H4 (cell line): ENCODE measurements at places on chromosomes 5 and 9. TPM values are rescaled to one million over a fixed set of nuclear protein-coding genes. Genes with fewer than 3 reads are reported as not detected.

DMRT3 gene
- not detected in 2 replicates for total RNA-seq

LHX3 gene
- not detected in 2 replicates for total RNA-seq

SARDH gene
- 0.06 and 0.49 TPM in 2 replicates for total RNA-seq

SPATA31D4 gene
- not detected in 2 replicates for total RNA-seq

CDH9 gene
- not detected in 2 replicates for total RNA-seq

FOXE1 gene
- not detected in 2 replicates for total RNA-seq

SMU1 gene
- 31.8 and 32.0 TPM in 2 replicates for total RNA-seq

PCDHB8 gene
- 12.4 and 12.7 TPM in 2 replicates for total RNA-seq

DNA sequence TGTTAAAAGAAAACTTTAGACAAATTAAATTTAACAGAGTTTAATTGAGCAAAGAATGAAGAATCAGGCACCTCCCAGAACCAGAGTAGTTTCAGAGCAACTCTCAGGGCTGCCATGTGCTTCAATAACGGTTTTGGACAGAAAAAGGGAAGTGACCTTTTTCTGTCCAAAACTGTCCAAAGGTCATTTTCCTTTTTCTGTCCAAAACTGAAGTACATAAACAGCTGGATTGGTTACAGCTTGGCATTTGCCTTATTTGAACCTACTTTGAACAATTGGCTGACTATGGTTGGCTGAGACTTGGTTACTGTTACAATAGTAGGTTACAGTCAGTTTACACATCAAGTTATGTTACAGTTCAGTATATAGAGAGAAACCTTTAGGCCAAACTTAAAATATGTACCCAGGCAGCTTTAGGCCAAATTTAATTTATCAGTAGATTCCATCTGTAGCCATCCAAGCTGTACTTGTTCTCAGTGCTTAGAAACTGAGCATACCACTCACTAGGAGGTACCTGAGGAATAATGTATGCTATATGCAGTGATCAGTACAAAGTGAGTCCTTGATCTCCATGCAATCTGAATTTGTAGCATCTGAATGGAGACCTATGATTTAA lies 44.0 kb downstream of the C9orf85 start:
- DNase-seq = no peak

DNA sequence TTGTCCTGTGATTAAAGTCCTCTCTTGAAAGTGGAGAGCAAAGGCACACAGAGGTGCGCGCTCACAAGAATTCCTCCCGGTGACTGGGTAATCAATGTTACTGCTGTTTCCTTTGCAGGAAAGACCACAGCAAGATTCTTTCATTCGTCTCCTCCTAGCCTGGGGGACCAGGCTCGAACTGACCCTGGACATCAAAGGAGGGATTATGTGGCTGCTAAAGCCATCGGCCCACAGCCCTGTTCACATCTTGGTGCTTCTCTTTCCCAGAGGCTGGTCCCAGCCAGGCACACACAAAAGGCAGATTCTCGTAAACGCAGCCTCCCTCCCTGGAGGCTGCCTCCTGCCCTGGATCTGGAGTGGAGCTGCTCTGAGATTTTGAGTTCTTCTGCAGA lies 230.9 kb downstream of the FANCC start:
- no peak for DNase-seq

- no peak for DNase-seq
Measured at GRCh38 chr5:131274326-131275063, 10.6 kb downstream of the CDC42SE2 start.

DNA sequence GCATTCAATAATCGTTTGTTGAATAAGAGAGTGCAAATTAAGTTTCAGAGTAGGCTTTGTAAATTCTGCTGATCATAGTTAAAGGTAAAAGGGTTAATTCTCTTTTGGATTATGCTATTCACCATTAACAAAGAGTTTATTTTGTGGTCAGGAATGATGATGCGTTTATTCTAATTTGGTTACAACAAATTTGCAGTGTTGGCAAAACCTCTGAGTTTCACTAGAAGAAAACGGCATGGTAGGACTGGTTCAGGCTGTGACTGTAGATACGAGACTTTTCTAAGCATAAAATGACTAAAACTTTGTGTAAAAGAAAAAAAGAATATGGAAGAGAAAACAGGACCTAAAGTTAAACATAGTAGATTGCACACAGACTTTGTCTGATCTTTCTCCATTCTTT lies 234.7 kb downstream of the TLR4 start:
- no peak for DNase-seq

GRCh38 chr5:138938526-138938925 lies 63.4 kb upstream of the LRRTM2 start:
- DNase-seq = no peak

- no peak for DNase-seq
Measured at GRCh38 chr5:178196986-178197385, 7.3 kb upstream of the HNRNPAB start.

GRCh38 chr5:133478199-133478985 lies 133.9 kb downstream of the FSTL4 start:
- DNase-seq = no peak

GRCh38 chr9:120668399-120668798 lies 45.9 kb downstream of the MEGF9 start:
- no peak for DNase-seq

DNA sequence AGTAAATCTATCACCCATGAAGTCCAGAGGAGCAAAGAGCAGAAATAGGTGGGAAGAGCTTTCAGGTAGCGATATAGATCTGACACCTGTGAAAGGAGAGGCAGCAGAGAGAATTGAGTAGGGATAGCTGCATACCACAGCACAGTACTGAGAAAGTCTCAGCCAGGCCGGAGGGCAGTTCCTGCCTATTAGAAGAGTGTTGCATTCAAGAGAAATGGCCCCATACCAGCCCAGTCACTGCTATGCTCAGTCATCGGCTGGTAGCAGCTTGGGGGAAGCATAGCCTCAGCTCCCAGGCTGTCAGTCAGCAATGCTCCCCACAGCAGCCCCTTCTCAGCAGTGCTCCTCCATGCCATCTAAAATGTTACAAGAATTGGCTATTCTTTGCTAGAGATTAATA lies 285.1 kb upstream of the CDH6 start:
- DNase-seq = no peak

DNA sequence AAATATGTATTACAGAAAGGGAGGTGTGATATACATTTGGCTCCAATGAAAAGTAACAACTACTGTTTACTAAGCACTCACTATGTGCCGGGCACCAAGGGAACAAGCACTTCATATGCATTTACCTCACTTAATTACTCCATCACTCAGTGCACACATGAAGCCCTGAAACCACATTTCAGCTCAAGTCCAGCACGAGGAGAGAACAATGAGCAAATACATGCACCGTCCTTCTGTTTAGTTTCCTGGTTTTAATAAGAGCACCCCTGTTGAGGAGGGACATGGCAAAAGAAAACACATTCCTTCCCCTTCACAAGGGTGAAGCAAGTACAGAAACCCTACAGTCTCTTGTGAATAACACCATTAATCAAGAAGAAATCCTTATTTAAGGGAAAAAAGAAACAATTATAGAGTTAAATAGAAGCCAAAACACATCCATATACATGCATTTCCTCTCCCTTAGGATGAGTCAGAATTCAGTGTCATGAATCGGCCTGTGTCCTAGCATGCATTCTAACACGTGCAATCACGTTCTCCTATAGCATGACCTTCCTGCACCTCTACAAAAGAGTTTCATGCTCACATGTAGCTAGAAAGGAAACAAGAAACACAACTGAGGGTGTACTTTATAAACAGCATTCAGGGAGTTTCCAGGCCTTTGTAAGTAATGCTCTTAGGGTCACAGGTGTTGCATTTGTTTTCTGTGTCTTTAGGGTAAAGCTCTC lies 411.6 kb downstream of the BNC2 start:
- DNase-seq = no peak

DNA sequence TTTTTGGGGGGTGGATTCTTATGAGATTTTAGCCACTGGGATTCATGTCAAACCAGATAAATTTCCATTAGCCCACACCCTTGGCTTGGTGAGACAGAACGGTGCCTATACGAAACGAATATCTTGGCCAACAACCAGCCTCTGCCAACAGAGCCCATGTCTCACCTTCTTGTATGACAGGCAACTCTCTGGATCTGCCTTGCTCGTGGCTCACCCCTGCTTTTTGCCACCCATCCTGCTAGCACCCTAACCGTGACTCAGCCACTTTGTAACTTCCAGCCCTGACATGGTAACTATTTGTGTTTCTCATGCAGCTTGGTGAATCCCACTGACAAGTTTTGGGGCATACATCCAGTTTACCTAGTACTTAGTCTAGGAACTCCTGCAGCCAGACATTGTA lies 457.0 kb downstream of the SPATA31D1 start:
- DNase-seq = no peak

GRCh38 chr5:19048726-19049125 lies 939.3 kb downstream of the CDH18 start:
- DNase-seq = no peak

GRCh38 chr9:129166623-129167557 lies 11.2 kb downstream of the IER5L start:
- DNase-seq = peak; percentile 80

- DNase-seq = peak; percentile 62
Measured at GRCh38 chr5:139648205-139649081, at the start of gene CXXC5. Gene CXXC5, plus strand, starts transcription at chr5:139648349. Its CDS starts 32,175 bp downstream, at chr5:139680524.

- no peak for DNase-seq
Measured at GRCh38 chr9:83387401-83388185, 150.6 kb downstream of the FRMD3 start.

- no peak for DNase-seq
Measured at GRCh38 chr5:45696206-45696836, at the start of gene HCN1. Gene HCN1, minus strand, starts transcription at chr5:45696380.

- DNase-seq = no peak
Measured at GRCh38 chr9:87853302-87853701, 29.4 kb upstream of the SPATA31E1 start.

DNA sequence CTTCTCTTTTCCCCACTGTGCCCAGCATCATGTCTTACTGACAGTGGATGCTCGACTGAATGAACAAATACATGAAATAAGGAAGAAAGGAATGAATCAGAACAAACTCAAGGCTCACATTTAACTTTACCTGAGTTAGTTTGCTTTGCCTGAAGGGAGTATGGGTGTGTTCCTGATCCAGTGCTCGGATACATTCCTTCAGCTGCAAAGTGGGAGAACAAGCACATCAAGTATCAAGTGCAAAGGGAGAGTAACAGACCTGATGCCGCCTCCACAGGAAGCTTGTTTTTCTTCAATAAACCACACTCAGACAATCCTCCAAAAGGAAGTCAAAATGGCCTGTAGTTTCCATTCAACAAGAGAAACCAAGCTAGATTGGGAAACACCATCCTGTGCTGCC lies 66.1 kb downstream of the KIF24 start:
- DNase-seq = no peak

DNA sequence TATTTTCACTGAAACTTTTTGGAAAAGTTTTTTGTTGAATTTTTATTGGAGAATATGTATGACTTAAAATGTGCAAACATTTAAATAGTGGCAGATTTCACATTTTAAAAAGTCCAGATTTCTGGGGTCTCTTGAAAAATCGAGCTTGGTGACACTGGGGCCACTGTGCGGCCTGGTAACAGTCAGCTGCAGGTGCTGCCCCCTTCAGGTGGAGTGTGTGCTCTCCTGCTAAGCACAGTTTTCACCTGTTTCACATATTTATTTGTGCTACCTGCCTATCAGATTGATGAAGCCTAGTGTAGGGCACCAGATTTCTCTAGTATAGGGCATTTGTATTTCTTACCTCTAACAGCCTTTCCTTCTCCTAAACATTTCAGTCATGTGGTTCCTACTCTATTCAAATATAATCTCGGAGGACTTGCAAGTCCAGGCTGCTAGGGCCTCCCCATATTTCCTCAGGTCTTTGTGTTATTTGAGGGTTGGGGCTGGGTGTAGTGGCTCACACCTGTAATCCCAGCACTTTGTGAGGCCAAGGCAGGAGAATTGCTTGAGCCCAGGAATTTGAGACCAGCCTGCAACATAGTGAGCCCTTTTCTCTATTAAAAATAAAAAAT lies 95.8 kb upstream of the KLF9 start:
- DNase-seq = no peak

- no peak for DNase-seq
Measured at GRCh38 chr9:3243683-3244082, 282.1 kb downstream of the RFX3 start.

- DNase-seq = no peak
Measured at GRCh38 chr9:104794070-104794469, 30.1 kb downstream of the NIPSNAP3B start.

DNA sequence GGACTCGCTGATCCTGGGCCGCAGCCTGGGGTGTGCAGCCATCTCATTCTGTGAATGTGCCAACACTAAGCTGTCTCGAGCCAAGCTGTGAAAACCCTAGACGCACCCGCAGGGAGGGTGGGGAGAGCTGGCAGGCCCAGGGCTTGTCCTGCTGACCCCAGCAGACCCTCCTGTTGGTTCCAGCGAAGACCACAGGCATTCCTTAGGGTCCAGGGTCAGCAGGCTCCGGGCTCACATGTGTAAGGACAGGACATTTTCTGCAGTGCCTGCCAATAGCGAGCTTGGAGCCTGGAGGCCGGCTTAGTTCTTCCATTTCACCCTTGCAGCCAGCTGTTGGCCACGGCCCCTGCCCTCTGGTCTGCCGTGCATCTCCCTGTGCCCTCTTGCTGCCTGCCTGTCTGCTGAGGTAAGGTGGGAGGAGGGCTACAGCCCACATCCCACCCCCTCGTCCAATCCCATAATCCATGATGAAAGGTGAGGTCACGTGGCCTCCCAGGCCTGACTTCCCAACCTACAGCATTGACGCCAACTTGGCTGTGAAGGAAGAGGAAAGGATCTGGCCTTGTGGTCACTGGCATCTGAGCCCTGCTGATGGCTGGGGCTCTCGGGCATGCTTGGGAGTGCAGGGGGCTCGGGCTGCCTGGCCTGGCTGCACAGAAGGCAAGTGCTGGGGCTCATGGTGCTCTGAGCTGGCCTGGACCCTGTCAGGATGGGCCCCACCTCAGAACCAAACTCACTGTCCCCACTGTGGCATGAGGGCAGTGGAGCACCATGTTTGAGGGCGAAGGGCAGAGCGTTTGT lies 19.9 kb downstream of the PTGES2 start:
- DNase-seq = no peak

- DNase-seq = no peak
Measured at GRCh38 chr9:71984831-71985281, 73.4 kb downstream of the C9orf85 start.

- peak; percentile 88 for DNase-seq
Measured at GRCh38 chr9:87714819-87715218, 11.1 kb upstream of the CTSL start.

DNA sequence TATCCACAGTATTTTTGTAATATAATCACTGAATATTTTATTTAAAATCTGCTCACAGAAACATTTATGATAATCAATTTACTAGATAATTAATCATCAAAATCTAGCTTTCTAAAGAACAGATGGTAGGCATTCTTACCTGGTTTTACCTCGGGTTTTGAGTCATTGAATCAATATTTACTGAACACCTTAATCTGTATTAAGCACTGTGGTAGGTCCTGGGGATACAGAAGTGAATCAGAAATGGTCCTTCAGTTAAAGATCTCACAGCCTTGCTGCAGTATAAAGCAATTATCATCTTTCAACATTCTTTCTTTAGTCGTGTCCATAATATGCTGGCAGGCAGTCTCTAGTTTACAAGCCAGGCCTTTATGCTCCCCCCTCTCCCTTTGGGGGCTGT lies 2.0 kb upstream of the MEIKIN start:
- no peak for DNase-seq

- DNase-seq = no peak
Measured at GRCh38 chr9:134637696-134638501, 3.7 kb upstream of the COL5A1 start.
